ENCODE measurements at places on chromosomes 7 and 10. TPM values are rescaled to one million over a fixed set of nuclear protein-coding genes. Genes with fewer than 3 reads are reported as not detected.

Gene OR2A42
- total RNA-seq, result 0.08 TPM

Gene RAB19
- 5.1 TPM for total RNA-seq

Gene OR9A4
- total RNA-seq, result not detected

DNA sequence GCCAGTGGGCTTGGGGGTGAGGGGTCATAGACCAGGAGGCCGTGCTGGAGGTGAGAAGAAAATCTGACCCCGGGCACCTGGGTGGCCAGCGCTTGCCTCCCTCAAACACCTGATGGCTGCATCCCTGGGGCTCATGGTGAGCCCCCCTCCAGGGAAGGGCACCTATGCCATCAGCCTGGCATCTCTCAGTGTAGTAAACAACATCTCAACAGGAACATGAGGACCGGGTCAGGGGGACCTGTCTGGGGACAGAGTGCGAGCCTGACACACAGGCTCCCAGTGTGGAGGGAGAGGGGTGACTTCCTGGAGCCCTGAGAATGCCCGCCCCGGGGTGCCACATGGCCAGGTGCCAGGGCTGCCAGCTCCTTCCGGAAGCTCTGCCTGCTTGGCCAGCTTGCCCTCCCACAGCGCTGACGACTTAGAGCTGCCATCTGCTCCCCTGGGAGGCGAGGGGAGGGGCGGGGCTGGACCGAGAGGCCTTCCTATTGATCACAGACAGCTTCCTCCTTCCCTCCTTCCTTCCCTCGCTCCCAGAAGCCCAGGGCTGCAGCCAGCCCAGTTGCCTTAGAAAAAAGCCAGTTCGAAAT is 12.3 kb downstream of the STX1A start:
- no peak for DNase-seq

DNA sequence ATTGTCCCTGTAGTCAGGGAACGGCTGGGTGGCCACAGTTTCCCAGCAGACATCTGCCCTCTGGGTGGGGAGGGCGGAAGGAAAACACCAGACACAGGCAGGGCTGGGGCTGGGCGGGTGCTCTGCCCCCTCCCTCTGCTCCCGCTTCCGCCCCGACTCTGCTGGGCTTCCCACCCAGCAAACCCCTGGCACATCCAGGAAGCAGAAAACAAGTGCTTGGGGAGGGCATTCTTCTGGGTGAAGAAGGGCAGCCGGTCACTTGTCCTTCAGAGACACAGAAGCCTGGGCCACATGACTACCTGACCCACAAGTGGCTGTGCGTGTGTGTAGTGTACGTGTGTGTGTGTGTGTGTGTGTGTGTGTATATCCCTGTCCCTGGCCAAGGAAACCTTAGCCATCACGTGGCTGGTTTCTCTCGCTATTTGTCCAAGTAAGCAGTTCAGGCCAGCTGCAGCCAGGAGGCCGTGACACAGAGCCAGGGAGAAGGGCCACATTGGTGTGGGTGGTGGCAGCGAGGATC is 77.9 kb downstream of the ZMIZ1 start:
- no peak for DNase-seq

All from endothelial cell (in vitro differentiated cells).